ENCODE measurements at places on chromosomes 6 and 20.
A peak's percentile ranks its signal among the peaks of the same experiment; 100 is the strongest.

GRCh38 chr6:108559884-108560462 lies 744 bp upstream of the FOXO3 start:
- peak; percentile 27 for DNase-seq

GRCh38 chr6:22827760-22828159 lies 258.4 kb downstream of the HDGFL1 start:
- DNase-seq = no peak

- DNase-seq = no peak
Observed at GRCh38 chr6:314377-314776, 22.1 kb downstream of the DUSP22 start.

GRCh38 chr6:169720207-169720855 lies 4.0 kb downstream of the PHF10 start:
- DNase-seq = no peak

DNA sequence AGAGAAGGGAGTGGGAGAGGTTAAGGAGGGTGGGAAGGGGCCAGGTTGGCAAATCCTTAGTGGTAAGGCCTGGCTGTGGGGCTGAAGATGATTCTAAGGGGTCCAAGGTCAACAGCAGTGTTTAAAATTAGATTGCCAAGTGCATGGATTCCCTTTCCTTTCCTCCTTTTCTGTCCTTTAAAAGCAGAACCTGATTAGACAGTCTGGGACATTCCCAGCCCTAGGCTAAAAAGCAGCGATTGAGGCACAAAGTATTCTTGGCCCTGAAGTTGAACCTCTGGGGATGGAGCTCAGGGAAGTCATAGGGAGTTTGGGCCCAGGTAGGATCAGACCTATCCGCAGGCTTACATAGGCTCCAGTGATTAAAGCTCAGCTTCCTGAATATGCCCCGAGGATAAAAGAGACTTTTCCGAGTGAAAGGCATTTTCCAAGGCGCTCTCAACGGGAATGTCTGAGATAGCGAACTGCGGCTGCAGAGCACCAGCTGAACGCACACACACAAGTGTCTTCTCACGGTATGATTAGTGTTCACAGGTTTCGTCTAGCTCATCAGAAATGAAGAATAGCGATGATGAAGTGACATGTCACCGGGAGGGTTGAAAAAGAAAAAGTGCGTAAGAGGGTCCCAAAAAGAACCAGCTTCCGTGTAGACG lies 787 bp upstream of the CARMIL1 start:
- no peak for DNase-seq

GRCh38 chr6:16316741-16317251 lies 78.4 kb downstream of the GMPR start:
- peak; percentile 42 for DNase-seq

DNA sequence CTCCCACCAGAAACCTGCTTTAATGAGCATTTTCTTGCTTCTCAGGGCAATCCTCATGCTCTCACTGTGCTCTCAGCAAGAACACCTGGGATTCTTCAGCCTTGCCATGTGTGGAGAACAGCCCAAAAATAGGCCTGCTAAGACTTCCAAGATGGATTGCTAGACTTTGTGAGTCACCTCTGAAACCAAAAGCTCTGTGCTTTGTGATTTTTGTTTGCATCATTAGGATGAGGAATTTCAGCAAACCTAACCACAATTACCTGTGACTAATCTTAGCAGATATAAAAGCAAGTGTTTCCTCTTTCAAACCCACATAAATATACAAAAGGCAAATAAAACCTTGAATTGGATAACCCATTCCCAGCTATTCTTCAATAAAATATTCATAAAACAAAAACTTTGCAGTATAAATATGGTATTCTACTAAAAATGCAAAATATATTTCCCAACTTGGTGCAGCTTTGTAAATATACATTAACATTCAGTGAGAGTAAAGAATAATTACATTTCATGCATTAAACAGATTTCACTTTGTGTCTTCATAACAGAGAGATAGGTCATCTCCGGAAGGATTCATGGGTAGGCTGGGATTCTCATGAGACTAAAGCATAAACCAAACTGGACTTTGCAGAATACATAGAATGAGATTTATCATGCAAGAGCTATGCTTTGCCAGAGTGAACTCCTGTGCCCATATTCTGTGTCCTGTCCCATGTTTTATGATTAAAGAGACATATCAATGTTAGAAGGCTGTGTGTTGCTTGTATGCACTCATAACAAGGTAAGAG lies 33.5 kb downstream of the TPBG start:
- no peak for DNase-seq

DNA sequence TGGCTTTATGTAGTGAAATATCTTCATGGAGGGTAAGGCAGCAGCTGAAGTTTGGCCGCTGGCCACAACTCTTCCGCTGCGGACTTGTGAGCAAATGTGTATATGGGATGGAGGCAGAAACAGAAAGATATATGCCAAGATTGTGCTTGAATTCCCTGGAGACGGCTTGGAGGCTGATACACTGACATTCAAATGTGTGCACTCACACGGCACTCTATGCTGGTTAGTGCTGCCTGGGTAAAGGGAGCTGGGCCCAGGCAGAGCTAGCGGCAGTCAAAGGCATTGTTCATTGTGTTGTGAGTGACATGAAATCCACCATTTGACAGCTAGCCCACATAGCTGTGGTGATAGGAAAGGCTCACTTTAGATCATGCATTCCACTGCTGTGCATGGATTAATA lies 202.7 kb downstream of the CLIC5 start:
- DNase-seq = no peak

DNA sequence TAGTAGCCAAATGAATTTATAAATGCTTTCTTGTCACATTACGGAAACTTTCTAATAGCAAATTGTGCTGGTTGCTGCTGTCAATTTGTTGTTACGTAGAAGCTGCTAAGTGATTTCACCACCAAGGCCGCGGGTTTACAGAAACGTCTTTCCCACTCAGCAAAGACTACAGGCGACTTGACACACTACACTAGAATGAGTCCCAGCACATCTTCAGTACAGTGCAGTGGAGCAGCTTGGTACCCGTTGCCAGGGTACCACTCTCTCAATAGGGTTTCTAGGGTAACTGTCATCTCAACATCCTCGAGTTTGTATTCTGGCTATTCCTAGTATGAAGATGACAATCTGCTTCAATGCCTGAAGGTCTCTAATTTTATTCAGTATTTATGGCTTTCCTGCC lies 22.7 kb upstream of the ZDHHC14 start:
- no peak for DNase-seq

DNA sequence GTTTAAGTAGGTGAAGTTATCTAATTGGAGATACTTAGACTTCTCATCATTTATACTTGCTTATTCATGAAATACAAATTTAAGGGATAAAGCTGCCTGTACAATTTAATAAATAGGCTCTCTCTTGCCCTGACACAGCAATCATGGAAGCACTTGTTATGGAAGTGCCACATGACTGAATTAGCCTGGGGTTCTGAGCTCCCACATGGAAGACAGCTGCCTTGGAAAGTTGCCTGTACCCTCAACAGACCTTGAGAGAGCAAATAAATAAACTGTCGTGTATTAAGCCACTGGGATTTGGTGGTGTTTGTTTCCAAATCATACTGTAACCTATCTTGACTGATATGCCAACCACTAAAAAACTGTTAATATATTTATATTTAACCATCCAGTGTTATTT lies 87.0 kb upstream of the RSPO3 start:
- DNase-seq = no peak

DNA sequence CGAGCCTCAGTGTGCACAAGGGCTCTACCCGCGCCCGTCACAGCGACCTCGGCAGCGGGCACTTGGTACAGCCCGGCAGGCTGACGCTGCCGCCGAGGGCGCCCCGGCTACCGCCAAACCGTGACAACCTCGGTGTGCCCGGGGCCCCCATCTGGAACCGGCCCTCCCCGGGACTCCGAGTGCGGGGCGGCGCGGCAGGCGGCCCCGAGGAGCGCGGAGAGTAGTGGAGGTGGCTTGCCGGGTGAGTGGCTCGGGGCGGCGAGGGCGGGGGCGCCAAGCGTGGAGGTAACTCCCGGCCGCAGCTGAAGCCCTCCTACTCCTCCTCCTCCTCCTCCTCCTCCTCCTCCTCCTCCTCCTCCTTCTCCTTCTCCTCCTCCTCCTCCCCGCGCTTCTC lies at the start of gene ISM1:
Gene ISM1, plus strand, starts transcription at position 371 of the 394 bp plus-strand sequence. CDS start 503 bp downstream, outside the sequence.
- no peak for DNase-seq

DNA sequence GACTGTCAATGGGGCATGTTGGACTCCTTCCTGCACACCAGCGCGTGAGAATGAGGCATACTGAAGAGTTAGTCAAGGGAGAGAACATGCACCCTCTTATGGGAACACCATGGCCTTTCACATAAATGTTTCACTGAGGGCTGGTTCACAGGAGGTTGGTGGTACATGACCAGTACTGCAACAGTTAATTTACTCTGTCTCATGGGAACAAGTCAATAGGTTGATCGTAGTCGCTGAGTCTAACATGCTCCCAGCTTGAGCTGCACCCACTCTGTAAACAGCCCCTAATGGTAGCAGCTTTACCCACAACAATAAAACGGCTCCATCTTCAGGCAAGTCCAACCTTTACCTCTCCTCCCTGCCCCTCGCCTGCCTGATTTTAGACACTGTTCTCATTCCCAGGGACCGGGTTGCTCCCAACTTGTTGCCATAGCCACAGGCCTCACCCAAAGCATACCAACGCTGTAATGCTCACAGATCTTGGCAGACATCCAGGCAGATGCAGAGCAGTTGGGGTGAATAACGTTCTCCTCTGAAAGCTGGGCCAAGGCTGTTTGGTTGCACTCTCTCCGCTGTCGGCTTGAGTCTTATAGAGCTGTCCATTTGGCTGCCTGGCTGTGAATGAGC lies 111.3 kb downstream of the LY86 start:
- DNase-seq = no peak

DNA sequence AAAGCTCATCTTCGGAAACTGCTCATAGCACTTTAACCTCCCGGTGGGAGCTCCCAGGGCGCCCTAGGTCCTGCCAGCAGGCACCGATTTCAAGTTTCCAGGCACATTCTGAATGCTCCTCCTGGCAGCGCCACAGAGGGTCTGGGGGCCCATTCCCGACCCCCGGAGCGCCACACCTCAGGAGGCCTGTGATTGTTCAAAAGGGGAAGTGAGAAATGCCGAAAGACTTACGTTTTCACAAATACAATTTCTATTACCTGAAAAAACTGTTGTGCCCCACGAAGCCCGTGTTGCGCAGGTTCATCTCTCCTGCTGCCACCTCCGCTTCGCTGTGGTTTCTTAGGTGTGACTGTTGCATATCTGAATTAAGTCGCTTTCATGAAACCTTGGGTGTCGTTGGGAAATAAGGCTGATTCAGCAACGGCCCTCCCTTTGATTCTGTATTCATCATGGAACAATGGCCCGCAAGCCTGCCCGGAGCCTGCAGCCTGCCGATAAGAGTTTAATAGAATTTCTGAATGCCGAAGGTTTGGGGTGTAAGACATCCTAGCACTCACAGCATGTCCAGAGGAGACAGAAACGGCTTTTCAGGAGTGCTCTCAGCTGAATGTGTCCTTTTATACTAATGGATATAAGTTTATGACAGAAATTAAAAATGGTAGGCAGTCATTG lies 1.9 kb upstream of the MYT1 start:
- DNase-seq = no peak

- DNase-seq = no peak
Observed at GRCh38 chr6:3913958-3914337, 64.8 kb downstream of the FAM50B start.

DNA sequence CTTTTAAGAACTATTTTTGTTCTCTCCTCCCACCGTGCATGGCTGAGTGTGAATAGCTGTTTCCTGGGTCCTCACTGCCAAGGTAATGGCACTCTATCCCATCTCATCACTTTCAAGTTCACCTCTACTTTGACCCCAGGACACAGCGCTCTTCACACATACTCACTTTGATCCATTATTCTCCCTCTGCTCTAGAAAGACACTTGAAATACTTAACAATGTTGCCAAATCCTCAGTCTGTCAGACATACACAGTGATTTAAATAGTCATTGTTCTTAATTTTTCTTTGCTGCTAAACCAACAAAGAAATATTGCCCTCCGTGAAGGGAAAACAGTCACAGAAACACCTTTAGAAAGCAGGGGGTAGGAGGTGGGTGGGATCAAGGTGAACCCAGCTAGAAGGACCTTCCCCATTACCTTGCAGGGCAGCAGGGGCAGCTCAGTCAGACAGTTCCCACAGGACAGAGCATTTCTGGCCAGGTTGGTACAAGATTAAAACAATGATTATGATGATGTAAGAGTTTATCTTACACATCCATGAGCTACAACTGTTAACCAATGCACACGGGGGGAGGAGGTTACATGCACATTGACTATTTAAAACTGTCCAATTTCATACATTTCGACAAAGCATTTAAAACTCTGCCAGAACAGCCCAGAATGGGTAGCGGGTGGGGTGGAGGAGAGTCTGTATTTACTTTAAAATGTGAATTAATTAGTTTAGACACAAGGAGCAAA lies 2.4 kb downstream of the SLC22A23 start:
- no peak for DNase-seq

DNA sequence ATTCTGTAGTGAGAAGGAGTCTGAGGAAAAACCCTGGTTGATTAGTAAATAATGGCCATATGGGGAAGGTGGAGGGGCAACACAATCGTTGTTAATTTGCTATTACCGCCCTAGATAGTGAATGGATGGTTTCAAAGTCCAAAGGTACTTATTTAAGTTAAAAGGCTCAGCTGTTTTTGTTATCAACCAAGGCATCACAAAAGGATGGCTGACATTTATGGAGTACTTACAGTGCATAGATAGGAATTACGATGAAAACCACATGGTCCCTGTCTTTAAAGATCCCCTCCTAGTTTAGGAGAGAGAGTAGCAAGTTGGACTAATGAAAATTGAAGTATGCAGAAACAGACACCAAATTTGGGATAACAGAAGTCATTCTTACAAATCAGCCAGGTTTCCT lies 319.6 kb downstream of the CDKAL1 start:
- DNase-seq = no peak

DNA sequence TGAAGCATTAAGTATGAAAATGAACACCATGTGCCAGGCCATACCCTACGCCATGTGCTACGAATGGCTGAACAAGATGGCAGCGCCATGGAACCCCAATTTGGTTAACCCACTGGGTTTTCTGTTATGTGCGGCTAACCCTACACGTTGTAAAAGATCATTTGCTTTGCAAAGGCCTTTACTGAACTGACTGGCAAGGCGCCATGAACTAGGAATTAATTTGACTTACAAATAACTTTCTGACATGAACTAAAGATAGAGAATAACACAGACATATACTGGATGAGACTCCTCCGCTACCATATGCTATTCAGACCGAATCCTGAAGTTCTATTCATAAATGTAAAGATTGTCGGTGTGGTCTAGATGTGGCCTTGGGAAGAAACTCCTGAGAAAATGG lies 3.9 kb downstream of the CNKSR3 start:
- no peak for DNase-seq

GRCh38 chr6:5270093-5270680 lies 8.9 kb downstream of the FARS2 start:
- no peak for DNase-seq

Data from effector memory CD8-positive, alpha-beta T cell (primary cell).